NCI-H460 (cell line): ENCODE measurements at places on chromosomes 1 and 21.

DNA sequence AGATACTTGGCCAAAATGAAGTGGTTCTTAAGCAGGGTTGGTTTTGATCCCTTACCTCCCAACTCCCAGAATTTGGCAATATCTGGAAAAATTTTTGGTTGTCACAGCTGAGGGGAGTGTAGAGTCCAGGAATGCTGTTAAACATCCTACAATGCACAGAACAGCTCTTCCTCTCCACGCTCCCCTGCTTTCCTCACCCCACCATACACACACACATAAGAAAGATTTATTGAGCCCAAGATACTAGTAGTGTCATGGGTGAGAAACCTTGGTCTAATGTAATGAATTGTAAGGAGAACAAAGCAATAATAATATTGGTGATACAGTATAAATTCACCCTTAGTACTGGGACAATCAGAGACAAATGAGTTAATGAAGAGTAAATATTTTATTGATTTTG is 47.8 kb downstream of the ASB17 start:
- DNase-seq: no peak

GRCh38 chr1:94971491-94971924 is 44.6 kb upstream of the CNN3 start:
- no peak for DNase-seq

DNA sequence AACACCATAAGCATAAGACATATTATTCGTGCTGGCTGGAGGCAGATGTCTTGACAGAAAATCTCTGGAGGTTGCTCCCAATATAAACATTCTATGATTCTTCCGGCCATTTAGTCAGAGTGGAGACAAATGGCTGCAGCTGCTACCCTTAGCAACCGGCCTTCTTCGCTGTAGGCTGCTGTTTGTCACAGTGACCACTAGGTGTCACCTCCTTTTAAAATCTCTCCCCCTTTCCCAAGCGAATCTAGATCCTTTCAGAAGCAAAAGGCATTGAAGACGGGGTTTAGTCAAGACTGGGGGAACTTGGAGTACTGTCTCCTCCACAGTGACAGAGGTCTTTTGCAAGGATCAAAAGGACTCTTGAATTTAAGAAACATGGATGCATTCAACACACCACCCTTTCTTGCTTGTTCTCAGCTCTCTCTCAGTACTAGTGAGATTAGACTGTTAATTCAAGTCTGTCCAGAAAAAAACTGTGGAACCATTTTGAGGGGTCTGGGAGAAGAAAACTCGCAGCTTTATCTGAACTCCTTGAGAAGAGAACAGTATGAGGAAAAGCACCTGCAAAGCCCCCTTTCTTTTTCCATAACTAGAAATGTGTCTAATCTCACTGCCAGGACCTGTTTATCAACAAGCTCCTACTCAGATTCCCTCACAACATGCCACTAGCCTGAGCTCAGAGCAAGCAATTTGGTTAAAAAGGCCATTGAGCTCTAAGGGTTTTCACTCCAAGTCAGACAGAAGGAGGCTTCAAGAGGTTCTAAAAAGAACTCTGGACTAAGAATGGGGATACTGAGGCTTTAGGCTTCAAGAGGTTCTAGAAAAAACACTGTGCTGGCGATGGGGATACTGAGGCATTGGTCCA is 408.3 kb upstream of the PLXNA2 start:
- DNase-seq: peak; percentile 59

- no peak for DNase-seq
Observed at GRCh38 chr1:14977338-14977931, 176.1 kb upstream of the TMEM51 start.

DNA sequence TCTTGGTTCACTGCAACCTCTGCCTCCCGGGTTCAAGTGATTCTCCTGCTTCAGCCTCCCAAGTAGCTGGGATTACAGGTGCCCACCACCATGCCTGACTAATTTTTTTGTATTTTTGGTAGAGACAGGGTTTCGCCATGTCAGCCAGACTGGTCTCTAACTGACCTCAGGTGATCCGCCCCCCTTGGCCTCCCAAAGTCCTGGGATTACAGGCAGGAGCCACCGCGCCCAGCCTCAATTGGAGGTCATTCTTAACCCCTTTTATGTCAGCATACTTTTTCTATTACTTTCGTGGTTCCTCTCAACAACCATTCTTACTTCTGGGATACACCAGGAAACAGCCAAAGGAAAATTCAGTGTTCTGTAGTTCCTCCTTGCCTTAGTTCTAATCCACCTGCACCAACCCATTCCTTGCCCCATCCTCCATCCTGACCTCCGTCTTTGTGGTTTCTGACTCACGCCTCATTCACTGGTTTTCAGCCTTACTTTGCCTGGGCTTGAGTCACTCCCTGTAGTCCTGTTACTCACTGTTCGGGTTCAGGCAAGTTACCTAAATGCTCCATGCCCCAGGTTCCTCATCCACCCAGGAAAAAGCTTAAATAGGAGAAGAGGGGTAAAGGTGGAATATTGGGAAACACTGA is 12.9 kb upstream of the BCL10 start:
- no peak for DNase-seq

GRCh38 chr1:41718497-41718896 is 200.2 kb downstream of the HIVEP3 start:
- DNase-seq: no peak

DNA sequence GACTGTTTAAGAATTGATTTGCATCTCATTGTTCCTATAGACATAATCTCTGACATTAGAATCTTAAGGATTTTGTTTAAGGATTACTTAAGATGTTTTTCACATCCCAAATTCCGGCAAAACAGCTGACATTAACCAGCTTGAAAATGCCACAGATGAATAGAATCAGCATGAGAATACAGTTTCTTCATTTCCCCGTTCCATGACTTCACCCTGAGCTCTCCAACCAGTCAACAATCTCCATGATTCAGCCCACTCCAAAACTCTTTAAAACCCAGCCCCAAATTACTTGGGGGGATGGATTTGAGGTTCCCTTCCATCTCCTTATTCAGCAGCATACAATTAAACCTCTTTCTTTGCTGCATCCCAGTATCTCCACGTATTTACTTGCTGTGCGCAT is 201.0 kb downstream of the LYPLAL1 start:
- no peak for DNase-seq

DNA sequence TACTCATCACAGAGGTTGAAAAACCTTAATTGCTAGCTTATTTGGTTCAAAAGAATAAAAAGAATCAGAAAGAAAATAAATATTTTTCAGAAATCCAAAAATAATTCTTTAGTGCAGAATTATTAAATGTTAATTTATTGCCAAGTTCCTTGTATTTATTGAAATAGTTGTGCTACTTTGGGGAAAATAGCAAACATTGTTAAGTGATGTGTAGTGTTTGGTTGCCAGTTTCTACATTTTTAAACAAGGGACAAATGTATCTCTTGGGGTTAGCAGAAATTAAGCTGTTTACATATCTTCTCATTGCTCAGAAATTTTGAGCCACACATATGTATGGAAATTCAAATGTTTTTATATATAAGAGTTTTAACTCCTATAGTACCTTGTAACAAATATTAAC is 775.0 kb downstream of the USP25 start:
- DNase-seq: no peak

GRCh38 chr21:35044770-35045541 is 4.1 kb downstream of the RUNX1 start:
- DNase-seq: no peak

DNA sequence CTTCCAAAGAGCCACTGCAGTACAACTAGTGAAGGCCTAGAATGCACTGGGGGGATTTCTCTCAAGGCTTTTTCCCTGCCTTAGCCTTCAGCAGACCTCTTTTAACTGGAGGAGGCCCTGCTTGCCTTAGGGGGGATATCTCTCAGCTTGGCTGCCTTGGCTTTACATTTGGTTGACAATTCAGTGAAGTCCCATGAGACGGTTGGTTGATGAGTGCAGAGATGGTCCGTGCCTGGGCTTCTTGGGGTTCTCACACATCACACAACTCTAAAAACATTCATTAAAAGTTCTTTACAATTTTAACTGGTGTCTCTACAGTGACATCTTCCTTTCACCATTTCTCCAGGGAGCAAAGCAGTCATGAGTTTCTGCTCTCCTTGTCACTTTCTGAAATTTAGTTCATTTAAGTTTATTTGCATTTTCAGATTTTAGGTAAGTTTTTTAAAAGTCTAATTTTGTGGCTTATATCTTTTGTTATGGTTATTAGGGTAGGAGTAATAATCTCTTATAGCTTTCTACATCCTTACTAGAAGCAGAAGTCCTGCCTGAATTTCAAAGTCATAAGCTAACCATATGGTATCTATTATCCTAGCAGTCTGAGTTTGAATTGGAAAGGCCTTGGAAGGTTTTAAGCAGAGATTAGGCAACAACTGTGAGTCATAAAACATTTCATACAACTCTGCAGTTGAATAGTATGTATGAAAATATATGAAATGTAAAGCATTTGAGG is 487.6 kb downstream of the DPYD start:
- no peak for DNase-seq

GRCh38 chr1:245807954-245808719 is 653.4 kb downstream of the KIF26B start:
- no peak for DNase-seq

DNA sequence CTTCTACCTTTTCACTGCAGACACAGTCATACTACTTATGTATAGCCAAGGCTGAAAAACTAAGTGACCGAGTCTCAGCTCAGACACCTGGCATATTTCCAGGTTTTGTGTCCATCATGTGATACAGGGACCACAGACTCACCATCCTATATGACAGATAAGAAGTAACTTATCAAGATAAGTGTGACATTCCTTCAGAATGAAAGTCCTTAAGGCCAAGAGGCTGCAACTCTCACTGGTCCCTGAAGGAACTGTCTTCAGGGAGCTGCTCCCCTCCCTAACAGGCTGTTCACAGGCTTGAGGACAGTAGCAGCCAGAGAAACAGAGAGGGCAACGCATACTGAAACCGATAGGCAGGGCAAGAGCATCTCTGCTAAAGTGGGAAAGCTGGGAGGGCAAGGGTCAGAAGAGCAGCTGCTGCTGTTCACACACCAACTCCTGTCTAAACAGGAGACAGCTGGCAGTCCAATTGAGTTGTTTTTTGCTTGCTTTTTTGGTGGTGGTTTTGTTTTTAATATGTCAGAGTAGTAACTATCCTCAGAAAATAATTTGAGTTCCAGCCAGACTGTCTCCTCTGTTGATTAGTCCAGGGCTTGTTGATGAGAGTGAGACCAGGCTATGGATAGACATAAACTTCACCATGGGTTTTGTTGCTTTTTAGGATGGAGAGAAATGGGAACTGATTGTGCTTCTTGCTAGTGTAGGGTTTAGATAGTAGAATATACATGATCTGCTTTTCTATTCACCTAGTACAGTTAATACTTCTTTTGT is 67.7 kb downstream of the MACF1 start:
- DNase-seq: no peak

GRCh38 chr21:42093991-42094421 is 22.9 kb downstream of the UMODL1 start:
- no peak for DNase-seq

DNA sequence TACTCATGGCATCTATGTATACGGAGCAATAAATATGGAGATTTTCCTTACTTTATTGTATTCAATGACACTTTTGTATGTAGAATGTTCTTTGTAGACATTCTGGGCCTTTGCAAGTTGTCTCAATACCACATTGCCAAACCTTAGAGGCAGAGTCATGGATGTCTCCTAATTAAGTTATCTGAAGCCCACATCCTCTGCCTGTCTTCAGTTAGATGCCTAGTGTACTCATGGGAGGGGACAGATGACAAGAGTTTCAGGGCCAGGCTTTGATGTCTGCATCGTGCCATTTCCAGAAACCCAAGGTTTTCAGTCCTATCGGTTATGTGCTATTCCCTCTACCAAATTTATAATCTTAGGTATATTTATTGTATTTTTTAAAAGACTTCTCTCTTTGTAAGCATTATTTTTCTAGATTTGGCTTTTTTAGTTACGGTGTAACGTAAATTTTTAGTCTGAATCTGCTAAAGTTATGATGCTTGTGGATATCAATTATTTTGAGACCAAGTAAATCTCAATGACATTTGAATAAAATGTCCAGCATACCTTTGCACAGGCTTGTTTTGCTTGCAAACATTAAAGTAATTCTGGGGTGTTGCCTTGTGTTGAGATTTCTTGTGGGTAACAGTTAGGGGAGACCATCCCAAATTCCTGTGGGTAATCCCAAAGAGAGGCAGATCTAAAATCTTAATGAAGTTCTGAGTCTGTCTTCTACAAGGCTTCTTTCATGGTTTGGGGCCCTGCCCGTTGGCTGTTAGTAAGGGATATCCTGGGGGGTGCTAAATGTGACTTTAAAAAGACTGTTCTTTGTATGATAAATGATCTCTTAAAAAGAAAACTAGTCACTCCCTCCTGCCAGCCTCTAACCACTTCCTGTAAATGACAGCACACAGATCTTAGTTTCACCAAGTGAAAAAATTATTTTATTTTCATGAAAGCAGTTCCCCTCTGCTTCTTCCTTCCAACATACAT is 8.0 kb upstream of the MACF1 start:
- DNase-seq: no peak

GRCh38 chr1:66341446-66342089 is 192.4 kb upstream of the SGIP1 start:
- DNase-seq: no peak

DNA sequence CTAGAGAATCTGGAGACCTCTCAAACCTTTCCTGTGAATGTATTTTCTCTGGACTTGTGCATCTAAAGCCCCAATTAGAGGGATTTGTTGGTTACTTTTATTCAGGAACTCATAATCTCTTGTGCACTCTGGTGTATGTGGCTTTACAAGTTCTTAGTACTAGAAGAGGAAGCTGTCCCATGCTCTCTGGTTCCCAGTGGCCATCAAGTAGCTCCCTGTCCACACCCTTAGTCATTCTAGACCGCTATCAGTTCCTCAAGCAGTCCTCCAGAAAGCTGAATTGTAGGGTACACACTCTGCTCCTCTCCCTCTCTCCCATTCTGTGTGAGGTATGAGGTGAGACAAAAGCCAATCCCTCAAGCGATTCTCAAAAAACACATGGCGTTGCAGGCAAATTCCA is 470.3 kb downstream of the PTPRC start:
- no peak for DNase-seq

- DNase-seq: no peak
Observed at GRCh38 chr21:34133392-34133791, 60.0 kb downstream of the MRPS6 start.

DNA sequence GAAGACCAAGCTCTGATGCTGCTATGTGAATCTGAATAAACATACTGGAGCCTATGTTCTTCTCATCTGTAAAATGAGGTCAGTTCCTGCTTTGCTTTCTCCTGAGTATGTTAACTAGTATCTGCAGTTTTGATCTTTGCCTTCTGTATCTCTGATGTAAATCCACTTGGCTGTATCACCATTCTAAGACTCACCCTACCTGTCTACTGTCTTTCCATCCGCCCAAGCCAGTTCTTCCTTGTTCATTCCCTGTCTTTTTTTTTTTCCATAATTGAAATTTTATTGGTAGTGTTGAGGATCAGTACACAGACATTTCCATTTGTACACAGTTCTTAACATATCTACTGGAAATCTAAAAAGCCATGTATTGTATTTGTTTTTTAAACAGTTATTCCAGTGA is 31.3 kb downstream of the MAST2 start:
- DNase-seq: no peak

DNA sequence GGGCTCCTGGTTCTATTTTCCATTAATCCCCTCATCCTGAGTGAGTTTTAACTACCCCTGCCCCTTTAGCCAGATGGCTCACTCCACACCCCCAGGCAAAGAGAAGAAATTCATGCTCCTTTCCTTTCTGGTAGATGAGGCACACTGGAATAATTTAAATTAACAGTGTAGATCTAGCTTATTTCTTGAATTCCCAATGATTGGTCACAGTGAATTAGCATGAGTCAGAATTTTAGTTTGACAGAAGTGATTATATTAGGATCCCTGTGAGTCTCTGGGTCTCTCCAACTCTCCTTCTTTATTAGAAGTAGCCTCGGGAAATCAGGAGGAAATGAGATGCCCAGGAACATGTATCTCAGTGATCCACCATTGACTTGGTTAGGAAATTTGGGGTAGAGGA is 103.1 kb upstream of the KAZN start:
- no peak for DNase-seq

- DNase-seq: no peak
Observed at GRCh38 chr1:27545271-27545670, 55.3 kb upstream of the WASF2 start.
